Left ventricle myocardium superior (tissue), 1 donor: ENCODE measurements at places on chromosomes 2 and 18. TPM values are rescaled to one million over a fixed set of nuclear protein-coding genes. Genes with fewer than 3 reads are reported as not detected.

- DNase-seq = no peak
Observed at GRCh38 chr2:50707196-50707595, 324.7 kb downstream of the NRXN1 start.

- no peak for DNase-seq
Observed at GRCh38 chr2:199756743-199757142, 94.2 kb downstream of the FTCDNL1 start.

DNA sequence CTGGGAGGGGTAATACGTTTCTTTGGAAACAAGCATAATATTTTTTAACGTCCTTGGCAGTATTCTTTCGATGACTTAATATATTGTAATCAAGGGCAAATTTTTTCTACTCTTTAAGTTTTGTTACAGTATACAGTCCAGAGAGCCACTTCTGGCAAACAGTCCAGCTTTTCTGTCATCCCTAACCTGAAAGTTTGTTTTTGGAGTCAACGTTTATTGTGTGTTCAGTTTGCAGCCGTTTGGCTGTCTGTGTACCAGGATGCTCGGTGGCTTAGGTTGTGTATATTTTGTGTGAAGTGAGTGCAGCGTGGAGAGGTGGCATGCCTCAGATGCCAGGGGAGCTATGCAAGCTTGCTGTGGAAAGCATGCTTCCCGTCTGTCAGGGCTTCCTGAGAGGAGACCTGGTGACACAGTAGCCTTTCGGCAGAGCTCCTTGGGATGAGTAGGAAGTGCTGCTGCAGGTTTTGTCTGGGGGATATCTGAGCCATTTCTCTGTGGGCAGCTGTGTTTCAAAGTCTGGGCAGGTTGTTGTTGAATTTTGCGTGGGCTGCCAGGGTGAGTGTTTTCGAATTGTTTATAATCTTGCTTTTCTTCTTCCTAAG lies 14.7 kb downstream of the MAP3K20 start:
- peak; percentile 44 for DNase-seq

DNA sequence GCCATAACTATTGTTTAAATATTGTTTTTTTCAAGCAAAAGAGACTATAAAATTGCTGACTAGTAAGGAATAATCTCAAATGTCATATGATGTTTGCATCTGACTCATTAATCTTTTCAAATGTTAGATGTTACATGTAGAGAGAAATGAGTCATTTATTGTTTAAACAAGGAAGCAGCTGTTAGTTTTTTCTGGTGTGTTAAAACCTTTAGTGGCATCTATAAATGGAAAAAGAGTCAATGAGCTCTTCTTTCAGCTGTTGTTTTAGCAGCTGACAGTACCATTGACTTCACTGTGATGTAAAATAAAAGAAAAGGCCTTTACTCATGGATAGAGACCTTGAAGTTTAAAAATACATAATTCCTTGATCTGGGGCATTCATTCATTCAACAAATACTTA lies 1.8 kb upstream of the KLHL41 start:
- DNase-seq = no peak

DNA sequence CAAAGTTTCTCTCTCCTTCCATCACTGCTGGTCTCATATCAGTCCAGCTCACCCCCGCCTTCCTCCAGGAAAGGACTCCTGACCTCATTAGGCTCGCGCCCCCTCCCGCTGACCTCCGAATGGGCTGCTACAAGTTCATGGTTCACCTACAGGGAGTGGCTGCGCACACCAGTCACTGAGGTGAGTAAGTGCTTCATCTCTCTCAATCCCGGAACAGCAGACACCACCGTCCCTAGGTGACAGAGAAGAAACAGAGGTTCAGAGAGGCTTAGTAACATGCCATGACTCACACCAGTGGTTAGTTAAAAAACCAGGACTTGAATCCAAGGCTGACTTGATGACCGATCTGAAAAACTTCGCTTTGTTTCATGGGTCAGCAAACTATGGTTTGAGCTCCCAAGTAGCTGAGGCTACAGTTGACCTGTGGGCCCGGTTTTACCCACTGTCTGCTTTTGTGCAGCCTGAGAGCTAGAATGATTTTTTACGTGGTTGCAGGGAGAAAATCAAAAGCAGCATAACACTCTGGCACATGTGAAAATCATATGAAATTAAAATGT lies 42.0 kb downstream of the ZFP36L2 start:
- no peak for DNase-seq

- no peak for DNase-seq
Observed at GRCh38 chr2:128797937-128798336, 479.3 kb upstream of the HS6ST1 start.

GRCh38 chr2:42456126-42456839 lies 37.5 kb downstream of the KCNG3 start:
- no peak for DNase-seq

- DNase-seq = no peak
Observed at GRCh38 chr2:22499082-22499839, 885.7 kb upstream of the KLHL29 start.

TRIB2 gene
- total RNA-seq = 29.4 TPM

UGGT1 gene
- 24.6 TPM for total RNA-seq

TMEM178A gene
- total RNA-seq = 3.2 TPM

DYNAP gene
- total RNA-seq = not detected
